Right ventricle myocardium inferior (tissue), 1 donor: ENCODE measurements at places on chromosomes 5 and 9. TPM values are rescaled to one million over a fixed set of nuclear protein-coding genes. Genes with fewer than 3 reads are reported as not detected.
A peak's percentile ranks its signal among the peaks of the same experiment; 100 is the strongest.

Gene DBH
- total RNA-seq: not detected

- no peak for DNase-seq
Observed at GRCh38 chr5:151572657-151573368, 18.3 kb downstream of the FAT2 start.

Gene ADGRD2
- not detected for total RNA-seq

DNA sequence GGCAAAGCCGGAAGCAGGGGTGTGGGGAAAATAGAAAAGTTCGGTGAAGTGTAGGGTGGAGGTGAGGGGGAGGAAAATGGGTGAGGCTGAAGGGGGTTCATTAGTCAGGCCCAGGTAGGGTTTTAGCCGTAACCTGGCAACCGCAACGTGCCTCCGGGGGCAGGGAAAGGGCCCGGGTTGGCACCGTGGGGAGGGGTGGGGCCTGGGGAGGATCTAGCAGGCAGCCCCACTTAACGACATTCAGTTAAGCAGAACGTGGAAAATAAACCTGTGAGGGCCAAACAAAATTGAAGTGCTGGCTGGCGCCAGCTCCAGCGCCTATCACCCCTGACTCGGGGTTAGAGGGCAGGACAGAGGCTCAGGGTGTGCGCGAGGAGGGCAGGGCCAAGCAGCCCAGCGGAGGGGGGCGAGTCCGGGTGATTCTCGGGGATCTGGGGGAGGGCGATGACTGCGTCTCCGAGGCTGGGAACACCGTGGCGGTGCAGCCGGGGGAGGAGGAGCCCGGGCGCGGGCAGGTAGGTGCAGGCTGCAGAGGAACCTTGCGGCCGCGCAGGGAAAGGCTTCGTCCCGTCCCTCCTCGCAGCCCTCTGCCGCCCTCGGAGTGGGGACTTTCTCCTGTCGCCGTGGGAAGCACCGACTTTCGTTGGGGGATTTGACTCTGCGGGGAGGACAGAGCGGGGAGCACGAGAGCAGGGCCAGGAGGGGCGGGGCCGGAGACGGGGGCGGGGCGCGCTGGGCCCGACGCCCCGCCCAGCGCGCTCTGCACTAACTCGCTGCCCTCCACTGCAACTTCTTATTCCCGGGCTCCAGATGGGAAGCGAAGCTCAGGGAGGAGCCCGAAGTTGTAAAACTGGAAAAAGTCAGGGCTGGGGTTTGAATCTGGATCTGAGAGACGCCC is 5.1 kb downstream of the RGS14 start:
- DNase-seq: peak; percentile 79

GRCh38 chr5:131406076-131406475 is 142.2 kb downstream of the CDC42SE2 start:
- no peak for DNase-seq

- DNase-seq: no peak
Observed at GRCh38 chr5:111469293-111469896, 42.9 kb downstream of the STARD4 start.

Gene HRCT1
- 8.1 TPM for total RNA-seq

GRCh38 chr9:89515416-89515815 is 17.5 kb upstream of the SEMA4D start:
- DNase-seq: no peak

DNA sequence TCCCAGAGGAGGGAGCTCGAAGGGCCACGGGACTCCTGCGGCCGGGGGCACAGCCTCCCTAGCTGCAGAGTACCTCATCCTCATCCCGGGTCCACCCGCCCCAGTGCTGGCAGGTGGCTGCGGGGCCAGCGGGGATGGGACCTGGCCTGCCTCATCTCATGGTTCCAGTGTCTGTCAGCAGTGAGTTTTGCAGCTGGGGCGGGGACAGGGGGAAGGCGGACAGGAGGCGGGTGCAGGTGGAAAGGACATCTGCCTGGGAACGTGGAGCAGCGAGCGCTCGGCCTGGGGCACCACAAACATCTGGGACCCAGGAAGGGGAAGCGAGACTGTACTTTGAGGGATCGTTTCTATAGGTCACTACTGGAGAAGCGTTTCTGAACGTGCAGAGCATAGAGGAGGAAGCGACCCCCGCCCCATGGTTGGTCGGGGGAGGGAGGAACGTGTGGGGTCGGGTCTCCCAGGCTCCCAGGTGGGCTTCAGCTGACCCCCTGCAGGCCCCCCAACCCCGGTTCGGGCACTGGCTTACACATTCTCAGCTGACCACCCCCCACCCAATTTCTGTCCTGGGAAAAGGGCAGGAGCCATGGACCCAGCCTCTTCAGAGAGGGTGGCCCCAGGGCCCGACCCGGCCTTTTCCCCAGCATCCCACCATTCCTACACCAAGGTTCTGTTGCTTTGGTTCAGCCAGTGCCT is 56.5 kb upstream of the NOTCH1 start:
- DNase-seq: peak; percentile 56

- no peak for DNase-seq
Observed at GRCh38 chr5:111976705-111977435, 219.9 kb upstream of the NREP start.

- no peak for DNase-seq
Observed at GRCh38 chr5:75734913-75735789, 17.9 kb upstream of the POC5 start.

DNA sequence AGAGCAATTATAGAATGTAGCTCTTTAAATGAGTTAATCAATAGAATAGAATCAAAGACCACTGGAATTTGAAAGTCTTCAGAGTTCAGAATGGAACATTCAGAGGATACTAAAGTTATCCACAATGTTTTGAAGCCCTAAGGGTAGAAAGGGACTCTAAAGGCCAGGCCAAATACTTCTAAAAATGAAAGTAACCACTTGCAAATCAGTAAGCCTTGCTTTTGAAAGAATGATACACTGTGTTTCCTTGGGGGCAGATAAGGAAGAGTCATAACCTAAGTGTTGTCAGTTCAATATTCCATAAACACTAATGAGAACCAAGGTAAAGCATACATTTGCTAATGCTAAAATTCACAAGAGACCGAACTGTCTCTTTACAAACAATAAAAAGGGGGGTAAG is 813.5 kb downstream of the PTPRD start:
- no peak for DNase-seq

Gene ENTREP1
- 20.0 TPM for total RNA-seq

- no peak for DNase-seq
Observed at GRCh38 chr5:116404016-116404415, 170.6 kb downstream of the SEMA6A start.

DNA sequence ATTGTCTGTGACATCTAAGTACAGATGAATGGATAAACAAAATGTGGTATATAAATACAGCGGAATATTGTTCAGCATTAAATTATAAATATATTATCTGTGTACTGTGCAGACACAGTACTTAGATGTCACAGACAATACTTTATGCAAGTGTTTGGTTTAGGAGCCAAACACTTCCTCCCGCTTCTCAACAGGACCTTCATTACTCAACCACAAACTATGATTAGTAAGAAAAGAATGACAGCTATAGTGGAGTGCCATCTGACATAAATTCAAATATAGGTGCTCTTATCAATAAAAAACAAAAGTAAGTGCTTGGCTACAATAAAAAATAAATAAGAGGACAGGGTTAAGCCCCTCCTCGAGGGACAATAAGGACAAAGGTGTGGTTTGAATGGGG is 38.9 kb upstream of the STX17 start:
- DNase-seq: no peak

DNA sequence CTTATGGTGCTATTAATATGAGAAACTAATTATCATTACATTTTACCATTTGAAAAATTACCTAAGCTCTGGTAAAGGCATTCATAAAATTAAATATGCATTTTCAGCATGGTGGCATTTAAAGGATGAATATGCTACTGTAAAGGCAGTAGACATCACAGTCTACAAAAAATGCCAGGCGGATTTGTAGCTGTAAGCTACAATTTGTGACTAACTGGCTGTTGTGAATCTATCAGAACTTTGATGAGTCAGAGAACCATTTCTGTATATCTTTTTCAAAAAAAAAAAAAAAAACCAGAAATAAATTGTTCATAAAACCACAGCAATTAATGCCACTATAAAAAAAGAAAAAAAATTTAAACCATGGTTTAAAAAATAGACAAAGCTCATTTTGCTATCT is 186.3 kb downstream of the NFIB start:
- DNase-seq: no peak

Gene CAPSL
- total RNA-seq: not detected

GRCh38 chr5:54753753-54754152 is 231.6 kb downstream of the ESM1 start:
- no peak for DNase-seq

DNA sequence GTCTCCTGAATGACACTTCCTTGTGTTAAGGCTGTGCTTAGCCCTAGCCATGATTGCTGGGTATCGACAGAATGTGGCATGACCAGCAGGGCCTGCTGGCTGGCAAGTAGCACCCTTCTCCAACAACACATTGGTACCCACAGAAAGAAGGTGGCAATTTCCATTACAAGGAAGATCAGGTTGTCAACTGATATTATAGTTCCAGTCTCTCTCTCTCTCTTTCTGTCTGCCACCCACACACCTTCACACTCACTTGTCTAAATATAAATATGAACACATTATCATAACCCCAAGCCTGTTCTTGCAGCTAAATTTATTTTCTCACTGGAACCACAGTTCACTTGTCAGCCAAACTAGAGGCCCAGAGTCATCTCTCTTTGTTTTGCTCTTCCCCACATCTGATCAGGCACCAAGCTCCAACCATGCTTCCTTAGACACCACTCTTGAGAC is 408.1 kb upstream of the PIK3R1 start:
- DNase-seq: no peak

Gene ARRDC3
- 19.9 TPM for total RNA-seq
